BE2C (cell line): ENCODE measurements at places on chromosomes 7 and 10.

DNA sequence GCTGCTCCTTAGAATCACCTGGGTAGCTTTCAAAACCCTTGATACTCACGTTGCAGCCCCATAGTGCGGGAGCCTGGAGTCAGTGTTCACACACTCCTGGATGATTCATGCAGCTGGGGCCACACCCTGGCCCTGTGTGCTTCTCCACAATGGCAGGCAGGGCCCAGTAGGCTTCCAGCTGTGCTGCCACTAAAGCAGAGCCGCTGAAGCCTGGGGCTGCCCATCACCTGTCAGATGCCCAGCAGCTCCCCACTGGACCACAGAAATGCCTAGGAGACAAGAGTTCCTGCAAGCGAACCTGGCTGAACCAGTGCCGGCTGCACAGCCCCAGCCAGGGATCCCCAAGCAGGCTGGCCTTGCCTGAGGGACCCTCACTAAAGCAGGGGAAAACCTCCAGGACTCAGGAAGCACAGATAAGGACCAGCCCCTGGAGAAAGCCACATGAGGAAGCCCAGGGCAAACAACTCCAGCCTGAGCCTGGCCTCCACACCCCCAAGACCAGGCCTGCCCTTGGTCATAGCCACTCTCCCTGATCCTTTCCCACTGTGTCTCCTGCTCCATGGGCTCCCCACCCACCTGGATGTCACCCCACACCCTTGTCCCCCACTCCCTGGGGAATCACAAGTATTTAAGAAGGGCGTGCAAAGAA is 111.9 kb downstream of the GRID1 start:
- peak; percentile 51 for DNase-seq

DNA sequence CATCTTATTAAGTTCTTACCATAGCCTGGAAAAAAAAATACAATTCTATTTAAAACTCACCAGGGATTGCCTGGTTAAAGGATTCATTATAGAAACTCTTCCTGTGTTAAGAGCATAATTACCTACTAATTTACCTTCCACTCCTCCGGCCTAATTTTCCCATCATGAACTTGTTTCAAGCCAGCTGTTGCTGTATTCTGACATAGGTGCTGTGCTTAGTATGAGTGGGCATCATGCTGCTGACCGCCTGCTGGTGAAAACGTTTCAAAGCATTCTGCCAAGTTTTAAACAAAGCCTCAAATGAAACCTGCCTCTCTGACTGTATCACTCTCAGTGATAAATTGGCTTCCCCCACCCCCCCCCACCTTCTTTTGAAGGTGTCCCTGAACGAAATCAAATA is 47.8 kb upstream of the KCNMA1 start:
- DNase-seq = no peak

DNA sequence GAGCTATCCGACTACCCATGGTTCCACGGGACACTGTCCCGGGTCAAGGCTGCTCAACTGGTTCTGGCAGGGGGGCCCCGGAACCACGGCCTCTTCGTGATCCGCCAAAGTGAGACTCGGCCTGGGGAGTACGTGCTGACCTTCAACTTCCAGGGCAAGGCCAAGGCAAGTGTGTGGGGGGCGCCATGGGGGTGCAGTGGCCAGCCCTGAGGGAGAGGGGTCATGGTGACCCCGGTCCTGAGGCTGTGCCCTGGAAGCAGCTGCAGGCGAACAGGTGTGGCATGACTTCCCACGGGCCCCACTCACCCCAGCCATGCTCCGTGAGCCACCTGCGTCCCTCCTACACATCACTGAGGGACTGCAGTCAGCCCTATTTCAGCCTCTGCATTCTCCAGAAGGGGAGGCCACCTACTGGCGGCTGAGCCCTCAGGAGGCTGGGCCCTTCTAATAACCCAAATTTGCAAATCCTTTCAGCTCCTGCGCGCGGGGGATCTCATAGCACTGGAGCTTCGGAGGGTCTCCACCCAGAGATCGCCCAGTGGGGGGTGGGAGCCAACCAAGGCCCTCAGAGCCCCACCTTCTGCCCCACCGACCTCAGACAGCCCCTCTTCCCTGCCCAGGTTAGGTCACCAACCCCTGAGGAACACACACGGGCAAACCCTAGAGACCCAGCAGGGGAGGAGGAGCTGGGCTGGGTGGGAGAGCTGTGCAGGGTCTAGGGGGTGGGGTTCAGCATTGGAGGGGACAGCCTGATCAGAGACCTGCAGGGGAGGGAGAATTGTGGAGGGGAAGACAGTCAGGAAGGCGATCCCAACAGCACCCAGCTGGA is 30.8 kb downstream of the SH2B2 start:
- DNase-seq = no peak

- no peak for DNase-seq
Observed at GRCh38 chr10:70418229-70418628, 14.3 kb downstream of the EIF4EBP2 start.

DNA sequence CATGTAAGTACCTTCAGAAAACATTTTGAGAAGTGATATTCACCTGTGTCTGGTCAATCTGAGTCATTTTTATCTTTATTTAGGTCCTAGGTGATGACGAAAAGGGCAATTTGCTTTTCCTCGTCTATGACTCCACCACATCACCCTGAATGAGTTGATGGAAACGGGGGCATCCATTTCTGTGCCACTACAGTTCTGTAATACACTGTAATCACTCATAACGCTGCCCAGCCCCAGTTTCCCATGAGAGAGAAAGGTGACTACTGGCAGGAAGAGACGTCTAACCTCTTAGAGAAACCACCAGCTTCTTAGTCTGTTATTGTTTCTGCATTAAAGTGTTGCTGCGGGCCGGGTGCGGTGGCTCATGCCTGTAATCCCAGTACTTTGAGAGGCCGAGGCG is 205.3 kb upstream of the MKLN1 start:
- no peak for DNase-seq

DNA sequence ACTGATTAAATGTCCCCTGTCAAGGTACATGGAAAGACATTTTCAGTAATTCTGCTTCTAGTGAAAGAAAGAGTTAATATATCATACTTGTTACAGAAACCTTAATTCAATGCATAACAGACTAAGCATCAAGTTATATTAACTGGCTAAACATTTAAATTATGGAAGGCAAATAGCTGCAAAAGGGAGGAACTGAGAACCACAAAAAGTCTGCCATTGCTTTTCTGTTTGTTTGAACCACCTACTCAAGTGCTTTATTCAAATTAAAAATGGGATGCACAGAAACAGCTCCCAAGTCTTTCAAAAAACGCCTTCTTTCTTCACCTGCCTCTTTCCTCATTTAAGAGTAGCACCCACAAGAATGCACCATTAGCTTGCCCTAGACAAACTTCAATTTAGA is 271.9 kb downstream of the RNLS start:
- no peak for DNase-seq

- DNase-seq = no peak
Observed at GRCh38 chr10:7952266-7952665, 102.2 kb upstream of the GATA3 start.

GRCh38 chr10:15405319-15405718 is 34.2 kb upstream of the FAM171A1 start:
- no peak for DNase-seq

GRCh38 chr10:98422182-98422581 is 7.2 kb upstream of the PYROXD2 start:
- no peak for DNase-seq

DNA sequence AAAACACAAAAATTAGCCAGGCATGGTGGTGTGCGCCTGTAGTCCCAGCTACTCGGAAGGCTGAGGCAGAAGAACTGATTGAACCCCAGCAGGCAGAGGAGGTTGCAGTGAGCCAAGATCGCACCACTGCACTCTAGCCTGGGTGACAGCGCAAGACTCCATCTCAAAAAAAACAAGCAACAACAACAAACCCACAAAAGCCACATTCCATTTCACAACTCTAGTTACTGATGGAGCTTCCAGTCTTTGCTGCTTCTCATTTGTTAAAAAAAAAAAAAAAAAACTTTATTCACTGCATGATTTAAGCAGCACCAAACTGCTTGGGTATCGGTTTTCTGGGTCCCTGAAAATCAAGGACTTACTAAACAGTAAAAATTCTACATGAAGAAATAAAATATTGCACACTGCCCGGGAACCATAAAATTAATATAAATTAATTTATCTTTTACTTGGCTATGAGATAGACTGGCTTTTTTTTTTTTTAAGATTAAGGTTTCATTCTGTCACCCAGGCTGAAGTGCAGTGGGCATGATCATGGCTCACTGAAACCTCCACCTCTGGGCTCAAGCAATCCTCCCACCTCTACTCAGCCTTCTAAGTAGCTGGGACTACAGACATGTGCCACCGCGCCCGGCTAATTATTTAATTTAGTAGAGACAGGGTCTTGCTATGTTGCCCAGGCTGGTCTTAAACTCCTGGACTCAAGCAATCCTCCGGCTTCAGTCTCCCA is 42.0 kb downstream of the SRPK2 start:
- DNase-seq = no peak

- peak; percentile 62 for DNase-seq
Observed at GRCh38 chr10:69716711-69717560, 84.8 kb upstream of the COL13A1 start.

DNA sequence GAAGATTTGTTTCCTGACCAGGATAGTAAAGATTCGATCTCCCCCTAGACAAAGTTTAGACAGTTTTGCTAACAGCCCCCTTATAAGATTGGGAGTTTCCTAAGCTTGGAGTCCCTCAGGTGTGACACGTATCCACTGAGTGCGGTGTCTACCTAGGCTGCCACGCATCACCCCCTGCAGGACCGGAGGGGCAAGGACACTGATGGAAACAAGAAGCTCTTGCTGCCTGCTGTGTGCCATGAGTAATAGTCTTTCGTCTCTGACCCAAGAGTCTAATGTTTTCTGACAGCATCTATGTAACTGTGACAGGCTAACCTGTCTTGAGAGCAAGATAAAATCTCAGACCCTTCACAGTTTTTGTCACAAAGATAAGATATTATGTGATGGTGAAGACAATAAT is 173.5 kb downstream of the SEMA3E start:
- peak; percentile 56 for DNase-seq

DNA sequence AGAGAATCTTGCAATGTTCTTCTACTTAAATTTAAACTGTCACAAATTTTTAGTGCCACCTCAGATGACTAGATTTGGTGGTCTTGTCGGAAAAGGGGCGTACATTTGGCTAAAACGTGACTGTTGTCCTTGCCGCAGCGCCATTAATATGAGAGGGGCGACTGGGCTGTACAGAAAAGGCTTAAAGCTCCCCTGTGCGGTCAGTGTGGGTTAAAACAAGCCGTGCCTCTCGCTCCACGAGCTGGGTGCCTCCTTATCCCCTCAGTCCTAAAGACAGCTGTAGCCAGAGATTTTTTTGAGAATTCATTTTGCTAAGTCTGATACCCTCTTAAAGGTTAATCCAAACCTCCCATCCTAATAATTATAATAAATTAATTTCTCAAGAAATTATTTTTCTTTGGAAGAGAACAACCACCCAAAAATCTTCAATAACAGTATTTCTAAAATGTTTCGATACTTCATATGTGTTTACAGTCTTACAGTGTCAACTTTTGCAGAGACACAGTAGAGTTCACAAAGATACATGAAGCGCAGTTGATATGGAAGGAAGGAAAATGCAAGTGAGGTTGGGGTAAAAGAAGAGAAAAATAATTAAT is 68.6 kb downstream of the C7orf25 start:
- DNase-seq = peak; percentile 63

- DNase-seq = no peak
Observed at GRCh38 chr10:88041243-88042159, 178.1 kb downstream of the PTEN start.

DNA sequence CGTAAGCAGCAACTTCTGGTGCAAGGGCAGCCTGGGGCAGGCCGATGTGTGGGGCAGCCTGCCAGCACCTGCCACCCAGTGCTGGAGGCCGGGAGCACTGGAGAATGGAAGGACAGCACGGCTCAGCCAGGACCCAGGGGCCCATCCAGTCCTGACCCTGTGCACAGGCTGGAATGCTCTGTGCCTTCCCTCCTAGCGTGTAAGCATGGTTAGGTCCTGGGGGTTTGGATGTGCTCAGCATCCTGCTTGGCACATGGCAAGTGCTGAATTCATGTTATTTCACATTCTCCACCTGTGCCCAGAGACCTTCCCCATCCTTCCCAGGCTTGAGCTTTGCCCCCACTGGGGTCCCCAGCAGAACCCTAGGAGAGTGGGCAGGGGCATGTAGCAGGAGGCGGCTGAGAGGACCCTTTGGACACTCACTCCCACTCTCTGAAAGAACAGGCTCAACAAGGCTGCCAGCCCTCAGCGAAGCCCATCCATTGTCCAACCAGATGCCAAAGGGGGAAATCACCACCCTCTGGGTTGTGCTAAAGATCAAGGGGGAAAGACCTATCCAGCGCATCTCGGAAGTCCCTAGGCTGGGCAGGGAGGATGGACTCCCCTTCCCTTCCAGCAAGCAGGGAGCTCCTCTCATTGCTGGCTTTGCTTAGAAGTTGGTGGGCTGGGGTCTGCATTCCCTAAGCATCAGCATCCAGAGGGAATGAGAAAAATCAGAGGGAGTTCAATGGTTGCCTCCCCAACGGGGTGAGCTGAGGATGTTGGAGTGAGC is 29.7 kb downstream of the ANXA8 start:
- DNase-seq = no peak

DNA sequence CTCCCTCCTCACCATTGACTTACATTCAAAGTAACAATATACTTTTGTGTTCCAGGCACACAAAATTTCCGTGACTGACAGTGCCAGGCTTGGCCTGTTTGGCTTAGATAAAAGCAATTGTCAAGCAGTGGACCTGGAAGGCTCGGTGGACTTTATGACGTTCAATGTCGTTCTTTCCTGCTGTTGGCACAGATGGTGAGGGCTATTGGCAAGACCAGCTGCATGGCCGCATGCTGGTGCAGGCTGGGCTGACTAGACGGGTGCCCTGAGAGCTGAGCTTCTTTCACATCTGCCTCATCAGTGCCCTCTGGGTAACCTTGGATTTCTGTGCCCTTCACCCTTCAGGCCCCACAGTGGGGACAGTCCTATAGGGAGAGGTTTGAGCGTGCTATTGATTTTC is 45.2 kb downstream of the WIPF3 start:
- no peak for DNase-seq

DNA sequence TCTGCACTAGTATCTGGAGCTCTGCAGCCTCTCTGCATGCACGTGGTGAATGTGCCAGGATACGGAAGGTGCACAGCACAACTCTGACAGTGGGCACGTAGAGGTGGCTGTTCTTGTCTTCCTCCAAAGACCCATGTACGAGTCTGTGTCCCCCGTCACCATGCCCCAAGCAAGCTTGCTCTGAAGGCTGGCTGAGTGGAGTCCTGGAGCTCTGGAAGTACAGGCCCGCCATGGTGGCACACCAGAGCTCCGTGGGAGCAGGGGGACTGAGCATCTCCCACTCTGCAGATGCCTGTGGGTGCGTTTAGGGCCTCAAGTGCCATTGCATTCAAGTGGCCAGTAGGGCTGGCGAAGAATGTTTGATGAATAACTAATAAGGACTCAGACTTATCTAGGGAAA is 17.1 kb downstream of the BCCIP start:
- DNase-seq = no peak

GRCh38 chr7:130364451-130364850 is 15.8 kb upstream of the CPA1 start:
- DNase-seq = no peak

GRCh38 chr10:99470327-99470726 is 39.9 kb upstream of the GOT1 start:
- no peak for DNase-seq

- peak; percentile 7 for DNase-seq
Observed at GRCh38 chr7:69211739-69212138, 386.5 kb upstream of the AUTS2 start.
